Fibroblast of skin of right biceps (primary cell): ENCODE measurements at places on chromosomes 7 and 10.

DNA sequence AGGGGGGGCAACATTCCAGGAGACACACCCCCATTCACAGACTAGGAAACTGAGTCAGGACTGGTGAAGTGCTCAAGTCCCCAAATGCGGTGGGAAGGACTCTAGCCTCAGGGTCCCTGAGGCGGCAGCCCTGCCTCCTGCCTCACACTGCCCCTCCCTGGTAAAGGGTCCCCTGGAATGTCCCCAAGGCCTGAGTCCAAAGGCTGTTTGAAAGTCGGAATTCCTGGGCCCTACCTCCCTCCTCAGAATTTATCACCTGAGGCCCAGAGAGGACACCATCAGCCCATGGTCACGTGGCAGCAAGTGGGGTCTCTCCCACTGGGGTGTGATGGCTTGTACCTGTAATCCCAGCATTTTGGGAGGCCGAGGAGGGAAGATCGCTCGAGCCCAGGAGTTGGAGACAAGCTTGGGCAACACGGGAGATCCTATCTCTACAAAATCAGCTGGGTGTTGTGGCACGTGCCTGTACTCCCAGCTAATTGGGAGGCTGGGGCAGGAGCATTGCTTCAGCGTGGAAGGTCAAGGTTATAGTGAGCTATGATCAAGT lies 110.3 kb upstream of the TNRC18 start:
- no peak for DNase-seq

- DNase-seq, result peak; percentile 9
Measured at GRCh38 chr7:149865437-149865836, 8.3 kb upstream of the ATP6V0E2 start.

GRCh38 chr10:26384600-26384999 lies 53.5 kb upstream of the APBB1IP start:
- DNase-seq, result no peak

DNA sequence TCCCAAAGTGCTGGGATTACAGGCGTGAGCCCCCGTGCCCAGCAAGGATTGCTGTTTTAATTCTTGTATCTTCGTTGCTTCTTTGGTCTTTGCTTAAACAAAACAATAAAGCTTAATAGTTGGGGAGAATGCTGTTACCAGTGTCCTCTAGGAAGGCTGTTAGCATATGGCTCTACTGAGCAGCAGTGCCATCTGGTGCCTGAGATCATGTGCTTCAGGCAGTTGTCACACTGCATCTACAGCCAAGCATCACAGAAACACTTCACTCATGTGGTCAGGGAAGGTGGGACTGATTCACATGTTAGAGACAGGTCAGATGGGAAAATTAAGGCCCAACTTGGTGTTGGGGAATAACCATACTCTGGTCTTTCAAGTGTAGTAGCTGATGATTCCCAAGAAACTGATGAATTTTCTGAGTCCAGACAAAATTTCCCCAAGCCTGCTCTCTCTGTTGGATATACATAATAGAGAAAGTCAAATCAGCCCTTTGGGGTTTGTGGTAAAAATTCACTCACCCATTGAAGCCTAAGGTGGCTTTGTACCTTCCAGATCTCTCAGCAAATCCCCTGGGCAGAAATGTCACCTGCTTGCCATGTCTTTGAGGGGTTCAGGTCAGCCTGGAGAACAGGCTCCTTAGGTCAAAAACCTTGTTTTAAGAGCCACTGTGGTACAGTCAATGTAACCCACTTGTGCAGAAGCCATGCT lies 28.4 kb downstream of the UBE2D4 start:
- peak; percentile 55 for DNase-seq

DNA sequence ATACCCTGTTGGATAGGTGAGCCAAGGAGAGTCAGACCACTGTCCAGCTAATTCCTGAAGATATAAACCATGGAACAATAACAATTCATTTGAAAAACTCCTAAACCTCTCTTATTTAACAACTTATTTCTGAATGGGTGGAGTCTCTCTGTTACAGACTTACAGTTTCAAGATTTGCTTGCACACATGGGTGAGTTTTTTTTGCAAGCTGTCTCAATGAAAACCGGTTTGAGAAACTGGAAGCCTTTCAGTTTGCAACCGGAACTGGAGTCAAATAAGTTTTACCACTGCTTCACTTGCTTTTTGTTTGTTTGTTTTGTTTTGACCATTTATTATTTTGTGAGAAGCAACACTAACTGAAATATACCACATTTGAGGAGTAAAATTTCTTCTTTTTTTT lies 243.8 kb downstream of the MTERF1 start:
- DNase-seq, result no peak

DNA sequence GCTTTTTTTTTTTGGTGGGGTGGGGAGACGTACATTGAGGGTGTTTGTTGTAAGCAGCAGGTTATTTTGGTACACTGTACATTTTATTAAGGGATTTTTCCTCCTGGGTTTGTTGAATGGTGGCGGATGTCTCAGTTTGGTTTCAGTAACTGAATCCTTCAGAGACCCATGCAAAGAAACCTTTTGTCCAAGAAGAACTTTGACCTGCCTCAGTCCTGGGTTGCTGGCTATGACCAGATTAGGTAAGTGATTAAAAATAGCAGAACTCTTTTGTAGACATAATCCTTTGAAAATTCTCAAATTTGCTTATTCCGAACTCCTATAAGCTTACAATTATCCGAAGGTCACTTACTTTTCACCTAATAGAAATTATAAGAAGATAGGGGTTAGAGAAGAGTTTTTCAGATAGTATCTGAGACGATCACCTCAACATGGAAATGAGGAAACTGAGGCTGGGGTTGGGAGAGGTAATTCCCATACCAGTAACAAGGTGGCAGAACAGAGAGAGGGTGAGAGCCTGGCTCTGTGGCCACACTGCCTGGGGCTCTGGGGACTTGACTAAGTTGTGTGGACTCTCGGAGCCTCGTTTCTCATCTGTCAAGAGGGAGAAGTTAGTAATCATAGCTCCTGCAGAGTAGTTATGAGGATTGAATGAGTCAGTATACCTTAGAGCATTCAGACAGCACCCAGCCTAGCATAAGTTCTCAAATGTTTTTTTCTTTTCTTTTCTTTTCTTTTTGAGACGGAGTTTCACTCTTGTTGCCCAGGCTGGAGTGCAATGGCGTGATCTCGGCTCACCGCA lies 87.4 kb downstream of the CCNY start:
- DNase-seq, result peak; percentile 85

DNA sequence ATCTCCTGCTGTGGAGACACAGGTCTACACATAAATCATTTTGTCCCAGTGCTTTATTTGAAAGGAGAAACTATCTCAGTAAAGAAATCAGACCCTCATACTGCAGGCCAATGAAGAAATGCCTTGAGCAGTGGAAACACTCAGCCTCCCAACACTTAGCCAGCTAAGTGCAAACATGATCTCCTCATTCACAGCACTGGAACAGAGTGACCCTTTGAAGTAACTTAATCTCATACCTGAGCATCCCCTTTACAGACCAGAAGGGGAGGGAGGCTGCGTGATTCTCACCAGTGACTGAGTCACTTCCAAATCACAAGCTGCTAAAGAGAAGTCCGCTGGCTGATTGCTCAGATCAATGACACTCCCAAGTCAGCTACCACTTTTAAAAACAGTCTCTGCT lies 4.5 kb downstream of the CHST15 start:
- no peak for DNase-seq

DNA sequence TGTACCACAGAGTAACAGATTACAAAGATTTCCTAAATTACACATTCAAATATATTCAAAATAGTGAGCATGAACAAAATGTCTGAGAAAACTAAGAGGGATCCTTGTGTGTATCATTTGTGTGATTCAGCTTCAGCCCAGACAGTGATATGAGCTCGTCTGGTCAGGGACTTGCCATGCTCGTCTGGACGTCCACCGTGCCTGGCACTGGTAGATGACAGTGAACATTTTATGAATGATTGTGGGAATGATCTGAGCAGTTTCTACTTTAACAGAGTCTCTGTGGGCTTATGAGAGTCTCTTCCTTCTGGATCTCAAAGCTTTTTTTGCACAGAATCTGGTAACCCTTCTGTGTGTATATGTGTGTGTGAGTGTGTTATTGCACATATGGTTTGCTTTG lies 34.2 kb upstream of the ANKRD2 start:
- DNase-seq, result peak; percentile 47
